ENCODE measurements at places on chromosomes 1 and 21.

DNA sequence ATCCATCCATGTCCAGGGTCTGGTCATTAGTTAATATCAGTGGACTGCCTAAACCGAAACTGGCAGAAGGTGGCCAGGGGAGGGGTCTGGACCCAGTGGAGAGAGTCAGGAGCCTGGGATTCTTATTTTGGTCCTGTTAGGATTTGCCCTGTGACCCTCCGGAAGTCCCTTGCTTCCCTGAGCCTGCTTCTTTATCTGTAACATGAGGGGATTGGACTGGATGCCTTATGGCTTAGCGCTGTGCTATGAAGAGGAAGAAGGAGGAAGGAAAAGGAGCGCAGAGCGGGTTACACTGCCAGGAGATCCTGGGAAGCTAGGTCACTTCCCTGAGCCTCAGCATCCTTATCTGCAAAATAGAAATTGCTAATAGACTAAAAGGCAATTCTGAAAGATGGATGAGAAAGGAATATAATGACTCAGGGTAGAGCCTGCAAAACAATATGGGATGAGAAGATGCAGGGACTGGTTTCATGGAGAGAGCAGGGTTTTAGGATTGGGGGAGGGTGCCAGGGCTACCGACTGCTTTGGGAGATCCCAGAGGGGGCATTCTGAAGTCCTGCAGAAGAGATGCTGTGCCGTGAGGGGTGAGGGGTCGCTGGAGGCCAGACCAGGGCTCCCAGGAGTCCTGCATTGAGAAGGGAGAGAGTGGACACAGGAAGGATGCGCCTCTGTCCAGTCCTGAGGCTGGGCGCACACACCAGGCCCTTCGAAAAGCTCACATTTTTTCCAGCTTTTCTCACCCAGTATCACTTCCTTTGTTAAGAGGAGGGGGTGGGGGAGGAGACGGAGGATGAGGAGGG is 460 bp upstream of the ADORA1 start:
- no peak for DNase-seq

- DNase-seq: no peak
Observed at GRCh38 chr1:63884486-63884885, 110.7 kb downstream of the ROR1 start.

- no peak for DNase-seq
Observed at GRCh38 chr1:31798433-31799195, 17.2 kb downstream of the SPOCD1 start.

DNA sequence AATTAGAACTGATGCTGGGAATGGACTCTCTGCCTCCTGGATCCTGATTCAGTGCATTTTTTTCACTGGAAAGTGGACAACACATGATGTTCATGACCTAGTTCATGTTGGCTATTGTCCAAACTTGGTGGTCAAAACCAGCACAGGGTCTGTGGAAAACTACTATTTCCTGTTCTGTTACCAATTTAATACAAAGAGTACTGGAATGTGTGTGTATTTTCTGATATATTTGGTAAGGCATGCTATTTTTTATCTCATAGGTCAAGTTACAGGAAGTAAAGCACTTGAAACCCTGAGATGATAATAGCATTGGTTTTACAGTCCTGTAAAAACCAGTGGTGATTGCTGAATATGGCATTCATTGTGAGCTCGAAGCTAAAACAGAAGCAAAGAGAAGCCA is 89.9 kb downstream of the SGIP1 start:
- no peak for DNase-seq

GRCh38 chr21:24737296-24737850 is 869.9 kb downstream of the MRPL39 start:
- DNase-seq: no peak

DNA sequence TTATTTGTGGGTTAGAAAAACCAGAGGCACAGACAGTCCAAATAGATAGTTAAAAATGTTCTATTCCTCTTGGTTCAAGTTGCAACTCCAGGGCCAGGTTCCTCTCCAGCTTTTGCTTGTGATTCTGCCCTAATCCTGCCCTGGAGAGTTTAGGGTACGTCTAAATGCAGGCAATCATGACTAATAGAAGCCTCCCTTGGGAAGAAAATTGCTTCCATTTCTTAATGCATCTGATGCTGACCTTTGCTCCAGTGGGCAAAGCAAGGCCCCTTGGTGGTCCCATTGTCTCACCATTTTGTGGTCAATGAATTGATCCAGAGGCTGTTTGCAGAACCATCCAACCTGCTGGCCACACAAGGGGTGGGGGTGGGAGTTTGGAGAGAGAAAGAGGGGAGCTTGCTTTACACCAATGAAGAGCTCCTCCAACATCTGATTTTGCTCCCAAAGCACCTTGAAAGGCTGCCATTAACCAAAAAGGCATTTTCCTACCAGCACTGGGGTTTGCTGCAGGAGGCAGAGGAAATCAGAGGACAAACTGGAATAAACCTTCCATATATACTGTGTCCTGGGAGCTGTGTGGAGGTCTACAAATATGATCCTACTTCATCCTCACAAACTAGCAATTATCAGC is 31.3 kb downstream of the C8B start:
- DNase-seq: no peak

GRCh38 chr21:38227401-38227800 is 29.4 kb upstream of the KCNJ15 start:
- DNase-seq: no peak

- DNase-seq: no peak
Observed at GRCh38 chr21:31318971-31319370, 25.1 kb downstream of the TIAM1 start.

DNA sequence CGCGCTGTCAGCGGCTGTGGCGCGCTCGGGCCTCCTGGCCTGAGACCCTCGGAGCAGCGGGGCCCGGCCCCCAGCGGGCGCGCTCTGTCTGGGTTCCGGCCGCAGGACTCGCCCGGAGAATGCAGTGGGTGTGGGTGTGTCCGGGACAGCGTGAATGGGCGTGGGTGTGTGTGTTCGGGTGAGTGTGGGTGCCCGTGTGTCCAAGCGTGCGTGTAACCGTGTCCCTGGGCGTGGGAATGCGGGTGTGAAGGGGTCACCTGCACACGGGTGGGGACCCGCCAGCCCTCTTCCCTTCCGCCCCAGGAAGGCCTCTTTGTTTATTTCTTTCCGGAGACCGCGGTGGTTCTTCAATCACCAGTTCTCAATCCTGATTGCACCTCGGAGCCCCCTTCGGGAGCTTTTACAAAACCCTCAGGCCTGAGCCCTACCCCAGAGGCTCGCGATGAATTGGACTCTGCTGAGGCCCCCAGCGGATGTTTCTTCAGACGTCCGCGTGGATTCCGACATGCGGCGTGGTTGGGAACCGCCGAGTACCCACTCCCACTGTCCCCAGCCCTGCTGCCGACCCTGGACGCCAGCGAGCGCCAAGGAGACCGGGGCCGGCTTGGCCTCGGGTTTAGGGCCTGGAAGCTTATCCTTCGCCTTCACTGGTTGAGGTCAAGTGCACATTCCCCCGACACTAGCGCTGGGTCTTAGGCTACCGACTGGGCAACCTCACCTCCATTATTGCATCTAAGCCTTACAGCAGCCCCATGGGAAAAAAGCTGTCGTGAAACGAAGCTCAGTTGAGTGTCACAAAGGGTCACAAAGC is 19.3 kb downstream of the SERTAD4 start:
- DNase-seq: no peak

DNA sequence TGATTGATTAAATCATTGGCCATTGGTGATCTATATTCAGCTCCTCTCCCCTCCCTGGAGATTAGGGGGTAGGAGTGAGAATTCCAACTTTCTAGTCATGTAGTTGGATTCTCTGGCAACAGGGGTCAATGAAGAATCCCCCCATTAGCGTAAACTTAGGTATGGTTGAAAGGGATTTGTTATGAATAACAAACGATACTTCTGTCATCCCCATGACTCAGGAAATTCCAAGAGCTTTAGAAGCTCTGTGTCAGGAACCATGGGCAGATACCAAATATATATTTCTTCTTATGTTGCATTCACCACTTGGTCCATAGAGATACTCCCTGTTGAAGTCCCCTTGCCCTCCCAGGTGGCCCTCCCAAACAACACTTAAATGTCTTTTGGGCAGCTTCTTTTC is 124.5 kb downstream of the DNM3 start:
- DNase-seq: no peak

GRCh38 chr1:15057834-15058233 is 95.7 kb upstream of the TMEM51 start:
- DNase-seq: no peak

GRCh38 chr1:246324711-246325110 is 182.4 kb downstream of the SMYD3 start:
- DNase-seq: no peak

DNA sequence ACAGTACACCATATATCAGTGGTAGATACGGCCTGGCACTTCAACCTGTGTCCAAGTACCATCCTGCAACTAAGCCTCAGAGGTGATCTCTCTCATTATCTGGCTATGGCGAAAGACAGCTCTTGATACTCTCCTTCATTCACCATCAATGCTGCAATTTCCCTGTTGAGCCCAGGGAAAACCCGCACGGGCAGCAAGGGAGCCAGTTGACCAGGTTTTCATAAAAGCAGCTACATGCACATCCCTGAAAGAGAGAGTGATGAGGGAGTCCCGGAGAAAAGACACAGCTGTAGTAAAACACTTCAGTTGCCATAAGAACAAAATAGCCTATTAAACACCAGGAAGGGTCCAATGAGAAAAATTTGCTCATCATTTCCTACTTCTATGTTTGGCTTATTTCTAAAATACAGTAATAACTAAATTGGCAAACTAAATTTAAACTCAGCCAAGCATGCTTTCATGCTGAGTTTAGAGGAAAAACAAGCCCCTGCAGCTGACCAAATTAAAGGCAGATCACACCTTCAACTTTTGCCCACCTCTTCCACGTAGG is 68.3 kb downstream of the CAPZB start:
- no peak for DNase-seq

DNA sequence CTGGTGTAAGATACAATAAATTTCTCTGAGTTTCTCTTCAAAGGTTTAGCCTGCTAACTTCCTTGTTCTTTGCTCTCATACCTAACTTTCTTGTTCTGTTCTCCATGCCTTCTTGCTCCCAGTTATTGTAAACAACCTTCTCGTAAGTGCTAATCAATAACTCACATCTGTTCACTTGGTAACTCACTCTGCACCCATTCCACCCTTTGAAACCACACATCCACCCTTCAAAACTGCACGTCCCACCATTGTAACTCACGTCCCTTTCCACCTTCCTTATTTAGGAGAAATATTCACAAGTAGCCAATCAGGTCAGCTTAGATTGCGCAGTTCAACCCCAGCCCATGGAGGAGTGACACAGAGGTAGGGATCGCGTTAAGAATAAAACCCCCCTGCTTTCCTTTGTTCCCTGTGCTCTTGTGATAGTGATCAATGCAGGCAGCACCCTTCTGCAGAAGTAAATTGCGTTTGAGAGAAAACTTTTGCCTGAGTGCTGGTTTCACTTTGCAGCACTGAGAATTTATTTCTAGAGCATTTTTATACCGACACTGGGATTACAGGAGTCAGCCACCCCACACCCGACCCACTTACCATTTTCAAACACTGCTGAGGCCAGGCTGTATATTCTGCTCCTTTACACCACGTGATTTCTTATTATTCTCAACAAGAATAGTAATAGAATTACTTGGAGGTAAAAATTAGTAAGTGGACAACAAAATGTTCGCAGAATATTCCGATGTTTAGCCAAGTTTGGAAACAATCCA is 789.2 kb upstream of the RGS18 start:
- DNase-seq: no peak

GRCh38 chr1:170720661-170721060 is 56.7 kb downstream of the PRRX1 start:
- no peak for DNase-seq

DNA sequence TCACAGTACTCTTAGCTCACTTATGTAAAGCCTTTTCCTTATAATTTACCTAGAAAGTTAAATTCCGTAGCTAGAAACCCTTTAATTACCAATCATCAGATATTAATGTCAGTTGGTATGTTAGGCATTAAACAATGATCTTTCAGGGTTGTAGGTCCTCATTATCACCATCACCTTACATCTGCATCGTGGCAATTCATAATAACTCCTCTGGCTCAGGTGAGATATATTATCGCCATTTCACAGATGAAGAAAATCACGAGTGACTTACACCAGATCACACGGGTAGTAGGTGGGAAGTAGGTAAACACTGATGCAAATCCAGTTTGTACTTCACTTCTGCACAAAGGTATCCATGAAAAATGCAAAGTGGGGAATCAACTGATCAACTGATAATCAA is 639 bp downstream of the NUP133 start:
- DNase-seq: no peak

GRCh38 chr1:84780000-84780716 is 89.9 kb upstream of the SSX2IP start:
- no peak for DNase-seq

DNA sequence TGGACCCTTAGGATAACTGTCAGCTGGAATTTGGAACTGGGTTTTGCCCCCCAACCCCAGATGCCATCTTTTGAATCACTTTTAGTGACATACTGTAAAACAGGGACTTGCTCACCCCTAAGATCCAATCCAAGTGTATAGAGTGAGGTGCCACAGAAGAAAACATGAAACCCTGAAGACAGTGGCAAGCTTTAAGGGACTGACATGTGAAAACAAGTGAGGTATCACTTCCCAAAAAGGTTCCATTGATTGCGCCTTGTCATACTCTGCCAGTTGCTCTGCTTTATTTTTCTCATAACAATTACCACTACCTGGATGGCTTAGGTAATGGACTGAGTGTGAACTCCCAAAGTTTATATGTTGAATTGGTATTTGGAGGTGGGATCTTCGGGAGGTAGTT is 115.6 kb downstream of the CSMD2 start:
- DNase-seq: no peak

- no peak for DNase-seq
Observed at GRCh38 chr1:26854906-26855305, 8.0 kb upstream of the SFN start.

GRCh38 chr1:161374373-161374772 is 6.7 kb upstream of the CFAP126 start:
- DNase-seq: no peak

- DNase-seq: no peak
Observed at GRCh38 chr1:104196136-104196535, 446.4 kb downstream of the AMY1C start.

DNA sequence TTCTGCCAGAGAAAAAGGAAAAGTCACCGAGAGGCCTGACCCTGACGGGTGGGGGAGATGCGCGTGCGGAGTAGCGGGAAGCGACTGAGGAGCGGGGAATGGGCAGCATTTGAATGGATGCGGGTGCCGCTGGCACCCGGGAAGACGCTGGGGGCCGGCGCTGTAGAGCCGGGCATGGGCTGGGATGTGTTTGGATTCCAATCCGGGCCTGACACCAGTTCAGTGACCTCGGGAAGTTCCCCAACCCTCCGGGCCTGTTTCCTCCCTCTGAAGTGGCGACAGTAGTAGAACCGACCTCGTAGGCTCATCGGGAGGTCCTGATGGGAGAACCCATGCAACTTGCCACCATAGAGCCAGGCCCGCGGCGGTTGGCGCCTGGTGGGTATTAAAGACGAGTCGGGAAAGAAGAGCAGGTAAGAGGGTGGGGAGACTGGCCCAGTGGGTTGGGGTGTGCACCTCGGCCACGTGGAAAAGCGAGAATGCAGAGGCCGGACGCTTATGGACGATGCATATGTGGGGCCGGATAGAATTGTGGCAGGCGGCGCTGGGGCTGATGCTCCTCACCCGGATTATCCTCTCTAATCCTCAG is 642 bp upstream of the SLC16A1 start:
- DNase-seq: peak; percentile 30

GRCh38 chr1:208510192-208510952 is 266.2 kb upstream of the PLXNA2 start:
- DNase-seq: no peak

- DNase-seq: no peak
Observed at GRCh38 chr1:83905315-83905907, 93.5 kb downstream of the TTLL7 start.

All from effector memory CD4-positive, alpha-beta T cell (primary cell).